IMR-90 (cell line): ENCODE measurements at places on chromosomes 2 and 18.
A peak's percentile ranks its signal among the peaks of the same experiment; 100 is the strongest.

DNA sequence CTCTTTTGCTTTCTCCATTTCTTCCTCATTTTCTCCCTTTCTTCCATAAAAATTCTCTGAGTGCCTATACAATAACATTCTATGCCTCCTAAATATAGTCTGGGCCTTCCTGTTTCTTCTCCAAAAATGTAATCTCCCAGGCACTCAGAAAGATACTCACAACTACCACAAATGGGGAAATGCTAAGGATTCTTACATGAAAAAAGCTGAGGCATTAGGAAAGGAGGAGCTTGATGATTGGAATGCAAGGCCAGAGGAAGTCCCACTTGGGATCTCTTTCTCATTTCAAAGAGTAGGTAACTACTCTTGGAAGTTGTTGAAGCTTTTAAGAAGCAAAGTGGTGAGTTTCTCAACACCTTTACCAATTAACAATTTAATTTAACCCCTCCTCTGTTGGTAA is 3.4 kb downstream of the VSNL1 start:
- no peak for DNase-seq

DNA sequence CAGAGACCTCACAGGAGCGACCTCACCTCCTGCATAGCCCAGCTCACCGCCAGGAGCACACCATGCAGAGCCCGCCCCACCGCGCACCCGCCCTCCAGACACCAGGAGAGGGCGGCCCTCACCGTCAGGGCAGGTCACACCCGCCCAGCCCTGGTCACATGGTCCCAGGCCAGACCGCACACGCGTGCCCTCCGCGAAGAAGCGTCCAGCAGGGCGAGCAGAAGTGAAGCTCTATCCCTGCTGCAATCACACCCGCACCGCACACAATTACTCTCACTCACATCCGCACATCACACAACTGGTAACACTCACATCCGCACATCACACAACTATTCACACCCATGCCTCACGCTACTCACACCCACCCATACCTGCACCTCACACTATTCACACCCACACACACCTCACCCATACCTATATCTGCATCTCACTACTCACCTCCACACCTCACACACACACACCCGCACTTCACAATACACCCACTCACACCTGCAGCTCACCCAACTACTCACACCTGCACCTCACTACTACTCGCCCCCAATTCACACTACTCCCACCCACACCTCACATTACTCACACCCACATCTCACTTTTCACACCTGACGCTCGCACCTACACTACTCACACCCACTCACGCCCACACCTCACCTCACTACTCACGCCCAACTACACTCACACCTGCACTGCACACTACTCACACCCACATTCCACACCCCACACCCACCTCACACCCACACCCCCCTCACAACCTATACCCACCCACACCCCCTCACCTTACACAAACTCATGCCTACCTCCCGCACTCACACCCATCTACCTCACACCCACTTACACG is 242.0 kb downstream of the HDAC4 start:
- DNase-seq, result no peak

- peak; percentile 27 for DNase-seq
These were observed 874 bp downstream of the NDUFAF7 start for GRCh38 chr2:37232131-37232933.

DNA sequence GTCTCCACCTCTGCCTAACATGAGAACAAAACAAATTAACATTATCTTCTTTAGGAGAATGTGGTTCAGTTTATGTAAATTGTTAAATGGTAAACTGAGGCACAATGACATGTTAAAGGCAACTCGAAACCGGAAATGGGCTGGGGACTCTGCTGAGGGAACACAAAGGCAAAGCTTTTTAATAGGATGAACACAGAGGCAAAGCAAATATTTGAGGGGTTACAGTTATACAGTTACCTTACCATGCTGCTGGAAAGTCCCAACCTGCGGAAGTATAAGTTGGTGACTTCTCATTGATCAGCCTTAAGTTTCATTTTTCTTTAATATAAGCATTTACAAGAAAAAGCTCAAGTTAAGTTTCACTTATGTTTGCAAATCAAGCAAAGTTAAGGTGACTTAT is 195.0 kb downstream of the DLGAP1 start:
- DNase-seq, result no peak

DNA sequence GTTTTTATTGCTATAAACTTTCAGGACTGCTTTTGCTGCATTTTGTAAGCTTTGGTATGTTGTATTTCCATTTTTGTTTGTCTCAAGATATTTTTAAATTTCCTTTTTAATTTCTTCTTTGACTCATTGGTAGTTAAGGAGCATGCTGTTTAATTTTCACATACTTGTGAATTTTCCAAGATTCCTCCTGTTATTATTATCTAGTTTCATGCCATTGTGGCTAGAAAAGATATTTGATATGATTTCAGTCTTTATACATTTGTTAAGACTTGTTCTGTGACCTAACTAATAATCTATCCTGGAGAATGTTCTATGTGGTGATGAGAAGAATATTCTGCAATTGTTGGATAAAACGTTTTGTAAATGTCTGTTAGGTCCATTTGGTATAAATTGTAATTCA is 62.1 kb downstream of the NUP35 start:
- peak; percentile 64 for DNase-seq

GRCh38 chr2:173191601-173192000 is 116.0 kb downstream of the MAP3K20 start:
- peak; percentile 55 for DNase-seq

- no peak for DNase-seq
These were observed 501.0 kb upstream of the SETBP1 start for GRCh38 chr18:44179693-44180092.

- no peak for DNase-seq
These were observed 30.4 kb downstream of the TMEM247 start for GRCh38 chr2:46509804-46510203.
